ENCODE measurements at places on chromosomes 16 and 17.

GRCh38 chr16:55820615-55821014 lies 12.3 kb downstream of the CES1 start:
- no peak for DNase-seq

GRCh38 chr17:77893144-77894044 lies 65.1 kb upstream of the TNRC6C start:
- DNase-seq: no peak

GRCh38 chr16:68995011-68995504 lies 110.4 kb upstream of the HAS3 start:
- DNase-seq: peak; percentile 5

DNA sequence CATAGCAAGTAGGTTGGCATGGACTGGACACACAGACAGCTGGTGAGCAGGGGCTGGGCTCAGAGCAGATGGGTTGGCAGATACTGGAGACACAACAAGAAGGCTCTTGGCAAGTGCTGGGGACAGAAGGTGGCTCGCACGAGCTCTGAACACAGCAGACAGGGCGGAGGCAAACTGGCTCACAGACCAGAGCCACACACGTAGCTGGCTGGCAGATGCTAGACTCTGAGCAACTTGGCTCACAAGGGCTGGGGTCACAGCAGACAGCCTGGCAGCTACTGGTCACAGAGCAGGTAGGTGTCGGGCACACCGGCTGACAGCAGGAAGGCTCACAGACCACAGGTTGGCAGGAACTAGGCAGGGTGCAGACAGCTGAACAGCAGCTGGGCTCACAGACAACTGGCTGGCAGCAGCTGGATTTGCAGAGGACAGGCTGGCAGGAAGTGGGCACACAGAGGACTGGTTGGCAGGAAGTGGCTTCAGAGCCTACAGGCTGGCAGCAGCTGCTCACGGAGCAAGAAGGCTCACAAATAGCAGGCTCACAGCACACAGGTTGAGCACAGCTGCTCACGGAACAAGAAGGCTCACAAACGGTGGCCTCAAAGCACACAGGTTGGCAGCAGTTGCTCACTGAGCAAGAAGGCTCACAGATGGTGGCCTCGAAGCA lies 725 bp downstream of the KRTAP16-1 start:
- DNase-seq: no peak

- DNase-seq: no peak
Observed at GRCh38 chr16:13155780-13156179, 254.4 kb downstream of the SHISA9 start.

DNA sequence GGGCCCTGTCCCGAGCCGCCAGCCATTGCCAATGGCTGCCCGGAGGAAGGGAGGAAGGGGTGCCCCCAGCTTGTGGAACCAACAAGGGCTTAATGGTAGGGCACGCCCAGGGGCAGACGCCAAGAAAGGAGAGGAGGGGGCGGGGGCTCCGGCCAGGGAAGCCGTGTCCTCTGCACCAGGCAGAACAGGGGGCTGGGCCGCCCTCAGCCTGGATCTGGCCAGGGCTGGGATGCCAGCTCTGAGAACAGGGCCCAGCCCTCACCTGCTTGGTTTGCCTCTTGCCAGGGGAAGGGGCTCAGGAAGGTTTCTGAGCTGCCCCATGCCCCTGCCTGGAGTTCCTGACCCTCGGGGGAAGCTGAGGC lies 35.8 kb upstream of the SLC38A10 start:
- no peak for DNase-seq

- no peak for DNase-seq
Observed at GRCh38 chr16:12406158-12406557, 397.5 kb downstream of the CPPED1 start.

- no peak for DNase-seq
Observed at GRCh38 chr17:40753804-40754203, 1.3 kb downstream of the KRT25 start.

DNA sequence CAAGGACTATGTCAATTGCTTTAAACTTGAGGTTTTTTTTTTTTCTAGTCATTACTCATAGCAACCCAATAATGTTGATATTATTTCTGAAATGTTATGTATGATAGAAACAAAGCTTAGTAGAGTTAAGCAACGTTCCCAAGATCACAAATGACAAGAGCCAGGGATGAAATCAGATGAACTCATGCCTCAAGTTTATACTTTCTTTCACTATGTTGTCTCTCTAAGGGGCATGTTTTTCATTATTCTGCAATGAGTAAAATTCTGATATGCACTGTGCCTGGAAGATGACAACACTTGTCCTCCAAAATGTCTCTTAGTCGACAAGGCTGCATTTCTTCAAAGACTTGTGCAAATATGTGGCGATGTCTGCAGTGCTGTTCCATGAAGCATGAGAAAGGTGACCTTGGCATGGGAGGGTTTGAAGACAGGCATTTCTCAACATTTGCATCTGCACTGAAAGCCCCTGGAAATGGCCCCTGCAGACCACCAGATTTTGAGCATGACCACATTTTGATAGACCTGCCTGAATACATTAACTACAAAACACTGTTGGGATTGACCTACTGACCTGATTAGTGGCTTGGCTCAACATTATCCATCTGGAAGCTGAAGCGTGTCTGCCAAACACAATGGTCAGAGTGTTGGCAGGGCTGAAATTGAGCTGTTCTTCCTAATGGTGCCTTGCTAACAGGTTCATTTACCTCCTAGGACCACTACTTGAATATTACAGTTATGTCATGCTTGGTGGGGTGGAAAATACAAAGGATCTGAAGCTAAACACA lies 1027.5 kb downstream of the CDH11 start:
- no peak for DNase-seq

DNA sequence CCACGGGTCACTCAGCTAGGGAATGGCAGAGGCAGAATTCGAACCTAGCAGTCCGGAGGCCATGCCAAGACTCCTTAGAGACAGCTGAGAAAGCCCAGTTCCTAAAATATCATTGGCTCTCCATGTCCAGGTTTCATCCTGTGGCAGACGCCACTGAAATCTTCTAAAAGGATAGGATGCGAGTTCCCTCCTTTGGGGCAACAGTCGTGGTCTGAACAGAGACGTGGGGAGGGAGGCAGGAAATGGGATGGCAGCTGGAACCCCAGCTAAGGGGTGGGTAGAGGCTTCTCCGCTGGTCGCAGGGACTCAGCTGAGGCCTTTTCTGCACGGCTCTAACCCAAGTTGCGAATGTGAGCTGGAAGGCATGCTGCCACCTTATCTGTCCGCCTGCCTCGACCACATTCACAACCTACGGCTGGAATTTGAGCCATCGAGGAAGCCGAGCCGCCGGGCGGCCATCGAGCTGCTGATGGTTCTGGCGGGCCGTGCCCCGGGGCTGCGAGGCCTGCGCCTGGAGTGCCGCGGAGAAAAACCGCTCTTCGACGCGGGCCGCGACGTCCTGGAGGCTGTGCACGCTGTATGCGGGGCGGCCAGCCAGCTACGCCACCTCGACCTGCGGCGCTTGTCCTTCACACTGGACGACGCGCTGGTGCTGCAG lies 1.9 kb upstream of the HSF4 start:
- DNase-seq: no peak

DNA sequence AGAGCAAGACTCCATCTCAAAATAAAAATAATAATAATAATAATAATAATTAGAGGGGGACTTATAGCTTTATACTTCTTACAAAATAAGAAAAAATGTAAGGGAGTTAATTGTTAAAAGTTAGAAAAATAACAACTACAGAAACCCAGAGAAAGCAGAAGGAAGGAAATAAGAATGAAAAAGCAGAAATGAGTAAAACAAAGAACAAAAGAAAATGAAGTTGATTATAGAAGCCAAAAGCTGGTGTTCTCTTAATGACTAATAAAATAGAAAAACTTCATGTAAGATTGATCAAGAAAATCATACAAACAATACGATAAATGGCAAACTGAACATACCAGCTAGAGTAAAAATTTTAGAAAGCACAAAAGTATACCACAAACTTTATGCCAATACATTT lies 6.8 kb upstream of the NSMCE1 start:
- DNase-seq: peak; percentile 20

Measured in suppressor macrophage treated with lipopolysaccharide for 4 hours (primary cell).